AML-193 (cell line): ENCODE measurements at places on chromosomes 5 and 9.

- DNase-seq: no peak
Observed at GRCh38 chr5:169629847-169630548, 7.1 kb upstream of the DOCK2 start.

DNA sequence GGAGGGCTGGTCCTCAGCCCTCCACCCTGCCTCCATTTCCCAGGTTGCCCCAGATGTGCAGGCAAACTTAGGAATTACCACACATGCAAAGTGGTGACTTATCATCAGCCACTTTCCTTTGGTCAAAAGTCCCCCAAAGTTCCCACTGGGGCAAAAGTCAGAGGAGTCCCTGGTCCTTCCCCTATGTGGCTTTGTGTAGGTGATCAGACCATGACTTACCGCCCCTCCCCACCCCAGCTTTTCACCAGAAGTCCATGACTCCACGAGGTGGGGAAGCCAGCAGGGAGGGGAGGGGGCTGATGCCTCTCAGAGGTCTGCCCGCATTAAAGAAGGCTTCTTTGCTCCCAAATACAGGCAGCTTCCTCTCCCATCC, 5.8 kb downstream of the TRAF1 start:
- no peak for DNase-seq

DNA sequence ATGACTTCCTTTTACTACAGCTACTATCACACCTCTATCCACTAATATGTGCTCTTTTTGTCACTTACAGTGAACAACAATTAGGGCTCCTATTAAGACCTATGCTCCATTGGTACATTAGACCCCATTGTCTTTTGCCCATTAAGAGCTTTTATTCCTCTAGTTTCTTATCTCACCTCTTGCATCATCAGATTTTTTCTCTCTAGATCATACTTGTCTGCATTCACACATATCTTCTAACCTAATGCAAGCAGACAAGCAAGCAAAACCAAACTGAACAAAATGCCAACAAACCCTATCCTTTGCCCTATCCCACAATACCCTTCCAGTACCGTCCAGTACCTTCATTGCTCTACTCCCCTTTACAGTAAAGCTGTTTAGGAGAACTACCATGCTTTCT, 10.1 kb upstream of the RBM27 start:
- DNase-seq: no peak

DNA sequence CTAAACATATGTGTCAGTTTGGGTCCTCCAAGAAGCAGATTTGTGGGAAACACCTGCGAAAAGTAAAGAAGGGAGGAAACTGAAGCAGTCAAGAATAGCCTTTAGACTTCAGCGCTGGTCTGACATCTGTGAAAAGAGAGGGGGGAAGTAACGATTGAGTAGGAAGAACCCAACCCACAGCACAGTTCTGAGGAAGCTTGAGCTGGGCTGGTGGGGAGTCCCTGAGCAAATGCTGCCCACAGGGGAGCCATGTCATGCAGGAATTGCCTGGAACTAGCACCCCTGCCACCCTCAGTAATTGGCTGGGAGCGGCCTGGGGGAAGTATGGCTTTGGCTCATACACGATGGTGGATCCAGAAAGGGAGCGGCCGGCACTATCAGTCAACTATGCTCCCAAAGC, 20.6 kb downstream of the FAM240B start:
- DNase-seq: no peak

- DNase-seq: no peak
Observed at GRCh38 chr5:145915970-145916638, 20.3 kb upstream of the SH3RF2 start.

DNA sequence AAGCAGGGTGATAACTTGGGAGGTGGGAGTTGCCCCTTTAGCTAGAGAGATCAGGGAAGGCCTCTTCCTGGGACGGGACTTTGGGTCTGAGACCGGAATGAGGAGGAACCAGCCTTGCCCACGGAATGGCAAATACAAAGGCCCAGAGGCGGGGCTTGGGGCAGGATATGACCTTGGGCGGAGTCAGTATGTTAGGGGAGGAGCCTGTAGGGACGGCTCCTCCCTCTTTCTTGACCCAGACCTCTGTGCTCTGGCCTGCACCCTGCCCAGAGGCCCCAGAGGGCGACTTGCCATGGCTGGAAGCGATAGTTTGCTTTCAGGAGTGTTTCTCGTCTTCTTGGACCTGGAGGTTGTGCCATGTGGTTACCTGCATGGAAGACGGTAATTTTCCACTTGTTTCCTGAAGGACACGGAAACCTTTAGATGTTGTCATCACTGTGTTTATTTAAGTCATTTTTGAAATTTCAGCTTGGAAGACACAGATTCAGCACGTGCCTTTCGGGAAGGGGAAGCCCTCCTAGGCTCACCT, 85.6 kb downstream of the DAB2IP start:
- no peak for DNase-seq
